ENCODE measurements at places on chromosomes 1 and 21.

DNA sequence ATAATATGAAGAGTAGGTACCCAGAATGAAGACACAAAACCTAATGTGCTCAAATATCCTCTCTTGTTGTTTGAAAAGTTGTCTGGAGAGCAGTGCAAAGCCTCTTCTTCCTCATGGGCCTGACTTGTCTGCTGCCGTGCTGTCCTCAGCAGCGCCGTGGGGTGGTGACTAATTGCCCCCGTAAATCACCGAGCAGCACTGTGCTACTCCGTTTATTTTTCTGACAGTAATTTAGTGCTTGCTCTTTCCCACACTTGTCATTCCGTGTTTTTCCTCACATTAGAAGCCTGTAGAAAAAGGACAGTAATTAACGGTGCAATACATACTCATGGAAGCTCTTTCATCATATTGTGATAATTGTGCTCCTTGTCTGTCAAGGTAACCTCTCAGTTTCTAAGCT is 114.8 kb upstream of the BARHL2 start:
- no peak for DNase-seq

- DNase-seq, result no peak
These were observed 30.3 kb downstream of the TCP10L start for GRCh38 chr21:32554832-32555638.

DNA sequence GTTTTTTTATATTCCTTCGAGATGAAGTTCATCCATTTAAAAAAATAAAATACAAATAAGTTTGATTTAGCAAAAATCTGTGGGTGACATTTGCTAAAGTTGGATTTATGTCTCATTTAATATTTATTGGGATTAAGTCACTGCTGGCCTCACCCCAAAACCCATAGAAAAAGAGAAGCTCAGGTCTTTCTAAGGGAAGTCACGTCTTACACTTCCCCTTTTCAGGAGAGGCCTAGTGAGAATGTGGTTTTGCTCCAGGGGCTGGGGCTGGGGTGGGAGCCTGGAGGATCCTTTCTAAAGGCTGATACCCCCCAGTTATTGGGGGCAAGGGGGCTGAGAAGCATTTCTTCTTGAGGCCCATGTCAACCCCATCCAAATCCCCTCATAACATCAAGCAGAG is 300.3 kb downstream of the DSCAM start:
- DNase-seq, result no peak

DNA sequence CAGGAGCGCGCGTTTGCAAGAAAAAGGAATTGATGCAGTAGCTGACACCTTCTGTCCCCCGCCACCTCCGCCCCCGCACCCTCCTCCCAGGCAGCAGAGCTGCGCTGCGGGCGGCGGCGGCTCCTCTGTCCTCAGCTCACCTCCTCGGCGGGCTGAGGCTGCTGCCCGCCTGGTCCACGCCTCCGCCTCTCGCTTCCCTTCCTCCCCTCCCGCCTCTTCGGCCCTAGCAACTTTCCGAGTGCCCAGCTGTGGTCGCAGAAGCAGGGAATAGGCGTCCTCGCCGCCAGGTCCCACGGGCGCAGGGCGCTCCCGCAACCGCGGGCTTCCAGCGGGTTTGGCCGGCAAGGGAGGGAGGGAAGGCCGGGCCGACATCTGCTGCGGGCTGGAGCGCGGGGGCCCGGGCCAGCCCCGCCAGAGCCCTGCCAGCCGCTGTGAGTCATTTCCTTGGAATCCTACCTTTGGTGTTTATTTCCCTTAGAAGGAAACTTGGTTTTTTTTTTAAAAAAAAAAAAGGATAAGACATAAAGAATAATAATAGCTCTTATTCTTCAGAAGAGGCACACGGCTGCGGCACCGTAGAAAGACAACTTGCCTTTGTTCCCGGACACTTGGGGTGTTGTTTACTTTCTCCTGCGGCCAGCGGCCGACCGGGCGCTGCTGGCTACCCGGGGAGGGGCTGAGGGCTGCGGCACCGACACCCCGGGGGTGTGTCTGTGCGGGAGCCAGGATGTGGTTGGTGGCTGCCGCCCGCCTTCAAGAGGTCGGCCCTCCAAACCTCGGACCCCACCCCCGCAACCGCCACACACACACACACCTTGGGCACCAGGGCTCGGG is 1.1 kb downstream of the SERTAD4 start:
- no peak for DNase-seq

GRCh38 chr1:54118704-54119103 is 34.1 kb downstream of the CDCP2 start:
- DNase-seq, result no peak

- no peak for DNase-seq
These were observed 148.9 kb downstream of the ETS2 start for GRCh38 chr21:38954588-38955004.

- DNase-seq, result no peak
These were observed 34.1 kb downstream of the BMP8A start for GRCh38 chr1:39525366-39526165.

DNA sequence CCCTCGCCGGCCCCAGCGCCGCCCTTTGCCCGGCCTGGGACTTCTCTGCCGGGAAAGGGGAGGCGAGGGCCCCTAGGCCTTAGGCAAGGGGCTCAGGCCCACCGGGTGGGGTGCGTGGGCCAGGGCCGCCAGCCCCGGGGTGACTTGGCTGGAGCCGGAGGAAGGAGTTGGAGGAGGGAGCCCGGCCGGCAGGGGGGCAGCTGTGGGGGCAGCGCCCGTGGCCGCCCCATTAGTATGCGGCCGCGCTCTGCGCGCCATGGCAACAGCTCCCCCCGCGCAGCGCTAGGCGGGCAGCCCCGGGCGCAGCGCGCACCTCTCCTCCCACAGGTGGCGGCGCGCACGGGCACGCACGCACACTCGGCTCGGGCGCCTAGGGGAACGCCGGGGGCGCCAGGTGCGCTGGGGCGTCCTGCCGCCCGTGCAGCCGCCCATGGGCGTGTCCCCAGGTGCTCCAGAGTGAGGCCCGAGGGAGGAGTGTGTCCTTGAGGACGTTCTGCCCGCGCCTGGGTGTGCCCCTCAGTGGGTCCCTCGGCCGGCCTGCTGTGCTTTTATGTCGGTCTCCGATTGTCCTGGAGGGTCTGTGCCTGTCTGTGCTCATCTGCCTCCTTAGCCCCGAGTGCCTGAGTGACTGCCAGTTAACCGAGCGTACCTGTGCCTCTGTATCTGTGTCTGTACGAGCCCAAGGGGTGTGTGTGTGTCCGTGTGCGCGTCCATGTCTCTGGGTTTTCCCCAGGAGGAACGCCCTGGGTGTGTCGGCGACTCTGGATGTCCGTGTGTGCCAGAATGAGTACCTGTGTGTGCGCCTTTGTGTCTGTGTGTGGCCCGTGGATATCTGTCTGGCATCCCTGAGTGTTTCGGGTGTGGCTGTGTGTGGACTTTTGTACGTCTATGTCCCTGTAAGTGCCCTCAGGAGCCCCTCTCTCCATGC is 38.2 kb upstream of the WASF2 start:
- peak; percentile 54 for DNase-seq

- no peak for DNase-seq
These were observed 68.0 kb downstream of the PRKAA2 start for GRCh38 chr1:56713112-56713511.

DNA sequence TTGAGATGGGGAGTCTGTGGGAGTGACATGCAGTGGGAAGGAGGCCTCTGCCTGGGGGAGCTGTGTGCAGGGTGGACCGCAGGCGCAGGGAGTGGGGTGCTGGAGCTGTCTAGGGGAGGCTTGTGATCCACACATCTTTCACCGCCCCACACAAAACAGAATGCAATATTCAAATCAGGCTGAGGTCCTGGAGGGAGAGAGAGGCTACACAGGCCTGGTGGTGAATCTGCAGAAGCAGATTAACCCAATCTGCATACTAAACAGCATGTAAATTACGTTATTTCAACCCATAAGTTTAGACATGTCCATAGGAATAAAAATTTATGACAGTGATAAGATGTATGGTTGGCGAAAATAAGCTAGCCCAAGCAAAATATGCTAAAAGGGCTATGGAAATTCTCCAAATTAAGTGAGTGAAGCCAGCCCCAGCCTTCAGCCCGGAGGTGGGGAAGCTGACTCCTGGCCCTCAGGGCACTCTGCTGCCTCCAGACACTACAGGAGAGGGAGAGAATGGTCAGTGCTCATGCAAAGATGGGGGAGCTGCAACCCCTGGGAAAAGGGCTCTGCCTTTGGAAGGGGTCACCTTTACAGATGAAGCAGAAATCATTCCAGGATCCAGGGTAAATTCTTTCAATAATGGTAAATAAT is 156.2 kb upstream of the CTTNBP2NL start:
- DNase-seq, result no peak

DNA sequence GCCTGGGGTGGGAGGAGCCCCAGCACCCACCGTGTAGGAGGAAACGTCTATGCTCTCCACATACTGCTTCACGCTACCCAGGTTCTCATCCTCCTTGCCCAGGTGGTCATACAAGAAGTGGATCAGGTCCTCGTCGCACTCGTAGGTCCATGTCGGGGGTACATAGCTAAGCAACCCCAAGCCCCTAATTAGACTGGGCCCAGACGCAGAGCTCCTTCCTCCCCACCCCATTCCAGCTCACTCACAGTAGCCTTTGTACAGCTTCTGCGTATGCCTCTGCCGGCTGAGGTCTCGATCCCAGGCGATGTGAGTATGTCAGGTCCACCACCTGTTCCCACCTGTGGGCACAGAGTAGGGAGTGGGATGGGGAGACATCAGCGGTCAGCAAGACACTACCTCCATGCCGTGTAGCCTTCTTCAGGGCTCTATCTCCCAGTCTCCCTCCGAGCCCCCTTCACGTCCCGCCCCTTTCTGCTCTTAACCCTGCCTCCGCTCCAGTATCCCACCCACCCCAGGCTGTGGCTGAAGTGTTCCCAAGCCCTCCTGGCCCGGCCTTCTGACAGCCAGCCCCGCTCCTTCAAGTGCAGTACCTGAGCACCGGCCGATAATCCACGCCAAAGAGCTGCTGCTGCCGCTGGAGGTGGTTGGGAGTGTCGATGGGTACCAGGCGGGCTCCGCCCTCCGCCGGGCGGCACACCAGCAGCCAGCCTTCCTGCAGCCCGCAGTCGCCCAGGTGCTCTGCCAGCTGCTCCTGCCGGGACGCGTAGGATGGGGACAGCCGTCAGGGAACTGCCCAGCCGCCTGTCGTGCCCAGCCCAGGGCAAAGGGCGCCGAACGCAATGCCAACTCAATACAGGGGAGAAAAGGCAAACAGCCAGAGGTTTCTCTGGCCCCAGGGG is 919 bp downstream of the HECTD3 start:
- peak; percentile 30 for DNase-seq

DNA sequence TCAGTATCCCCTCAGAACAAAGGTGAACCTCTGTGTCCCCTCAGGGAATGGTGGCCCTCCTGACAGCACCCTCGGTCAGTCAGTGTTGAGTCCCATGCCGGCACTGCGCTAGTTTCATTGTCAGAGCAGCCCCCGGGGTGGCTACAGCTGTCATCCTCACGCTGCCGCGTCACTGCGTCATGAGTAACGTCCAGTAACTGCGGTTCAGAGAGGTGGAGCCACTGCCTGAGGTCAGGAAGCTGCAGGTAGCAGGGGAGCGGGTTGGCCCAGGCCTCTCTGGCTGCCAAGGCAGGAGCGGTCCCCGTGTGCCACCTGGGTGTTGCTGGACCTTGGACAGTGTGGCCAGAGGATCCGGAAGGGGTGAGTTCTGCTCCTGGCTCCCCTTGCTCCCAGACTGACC is 20.2 kb upstream of the WNT4 start:
- DNase-seq, result no peak

DNA sequence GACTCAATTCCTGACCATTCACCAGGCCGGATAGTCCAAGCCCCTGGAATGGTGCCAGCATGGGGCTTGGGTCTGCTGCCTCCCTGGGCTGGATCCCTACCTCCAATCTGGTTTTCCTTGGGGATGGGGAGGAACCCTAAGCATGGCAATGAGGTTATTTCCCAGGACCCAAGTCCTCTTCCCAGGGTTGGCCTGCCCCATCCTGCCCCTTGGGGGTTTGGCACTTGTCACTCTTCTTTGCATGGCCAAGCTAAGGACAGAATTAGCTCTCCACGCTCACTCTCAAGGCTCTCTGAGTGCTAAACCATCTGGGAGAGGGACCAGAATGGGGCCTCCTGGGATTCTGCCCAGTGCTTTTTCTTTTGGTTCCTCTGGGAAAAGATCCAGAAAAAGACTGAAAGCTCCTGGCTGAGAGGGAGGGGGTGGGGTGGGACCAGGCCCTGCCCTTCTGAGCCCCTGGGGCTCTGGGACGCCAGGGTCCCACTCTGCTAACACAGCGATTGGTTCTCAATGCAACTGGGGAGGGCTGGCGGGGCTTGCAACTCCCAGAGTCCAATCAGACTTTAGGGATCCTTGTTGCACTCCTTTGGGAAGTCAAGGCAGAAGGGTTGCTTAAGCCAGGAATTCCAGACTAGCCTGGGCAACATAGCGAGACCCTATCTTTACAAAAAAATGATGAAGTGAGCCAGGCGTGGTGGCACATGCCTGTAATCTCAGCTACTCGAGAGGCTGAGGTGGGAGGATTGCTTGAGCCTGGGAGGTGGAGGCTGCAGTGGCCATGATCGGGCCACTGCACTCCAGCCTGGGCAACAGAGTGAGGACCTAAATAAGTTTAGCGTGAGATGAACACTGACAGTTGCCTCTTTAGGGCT is 52.7 kb downstream of the DHRS3 start:
- no peak for DNase-seq

DNA sequence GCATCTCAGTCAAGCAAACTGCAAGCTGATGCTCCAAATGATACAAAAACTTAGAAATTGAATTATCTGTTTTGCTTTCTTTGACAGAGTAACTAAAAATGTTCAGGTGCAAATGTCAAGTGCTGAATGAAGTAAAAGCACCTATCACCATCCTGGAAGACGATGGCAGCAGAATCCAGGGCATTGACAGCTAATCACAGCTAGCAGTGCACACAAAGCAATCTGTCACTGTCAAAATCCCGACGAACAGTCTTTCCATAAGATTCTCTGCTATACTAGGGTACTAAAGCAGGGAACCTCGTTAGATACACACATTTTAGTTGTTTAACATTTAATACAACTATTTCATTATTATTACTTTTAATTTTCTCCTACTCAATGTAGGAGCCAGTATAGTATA is 233.3 kb downstream of the BRINP3 start:
- DNase-seq, result no peak

DNA sequence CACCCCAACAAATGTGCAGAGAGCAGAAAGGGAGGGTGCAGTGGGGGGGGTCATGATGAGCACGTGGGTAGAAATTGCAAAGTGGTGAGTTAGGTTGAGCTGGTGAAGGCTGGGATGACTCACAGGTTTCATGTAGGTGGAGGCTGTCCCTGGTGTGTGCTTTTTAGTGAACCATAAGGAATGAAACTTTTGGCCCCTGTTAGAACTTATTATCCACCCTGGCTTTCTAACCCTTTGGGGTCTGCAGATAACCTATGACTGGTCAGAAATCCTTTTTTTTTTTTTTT is 46.9 kb downstream of the DOP1B start:
- no peak for DNase-seq

DNA sequence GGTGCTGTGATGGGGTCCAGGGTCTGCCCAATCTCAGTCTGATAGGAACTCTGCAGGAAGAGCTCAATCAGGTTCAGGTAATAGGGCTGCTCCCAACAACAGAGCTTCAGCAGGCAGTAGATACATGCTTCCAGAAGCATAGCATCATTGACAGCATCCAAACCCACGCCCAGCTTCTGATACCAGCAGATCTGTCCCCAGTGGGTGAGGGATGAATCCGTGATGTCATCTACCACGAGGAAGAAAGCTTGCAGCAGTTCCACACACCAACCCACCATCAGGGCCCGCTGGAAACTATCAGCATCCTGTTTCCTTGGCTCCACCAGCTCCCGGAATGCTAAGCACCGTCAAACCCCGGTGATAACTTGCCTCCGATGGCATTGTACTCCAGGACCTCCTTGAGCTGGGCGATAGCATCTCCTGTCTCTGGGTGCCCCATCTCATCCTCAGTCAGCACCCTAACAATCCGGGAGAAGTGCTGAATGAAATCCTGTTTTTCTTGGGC is 14.7 kb downstream of the NEK2 start:
- no peak for DNase-seq
